ENCODE measurements at places on chromosomes 12 and 14. TPM values are rescaled to one million over a fixed set of nuclear protein-coding genes. Genes with fewer than 3 reads are reported as not detected.
A peak's percentile ranks its signal among the peaks of the same experiment; 100 is the strongest.

- DNase-seq, result no peak
Measured at GRCh38 chr12:38163442-38163801, 153.2 kb upstream of the ALG10B start.

GRCh38 chr12:3803865-3804472, 51.1 kb upstream of the CRACR2A start:
- DNase-seq, result peak; percentile 41

- DNase-seq, result no peak
Measured at GRCh38 chr14:104863923-104864266, 1.2 kb upstream of the CEP170B start.

Gene SMCO2
- 0.14 TPM for polyA plus RNA-seq

Gene PYGL
- 112 TPM for polyA plus RNA-seq
